ENCODE measurements at places on chromosomes 4 and X.

DNA sequence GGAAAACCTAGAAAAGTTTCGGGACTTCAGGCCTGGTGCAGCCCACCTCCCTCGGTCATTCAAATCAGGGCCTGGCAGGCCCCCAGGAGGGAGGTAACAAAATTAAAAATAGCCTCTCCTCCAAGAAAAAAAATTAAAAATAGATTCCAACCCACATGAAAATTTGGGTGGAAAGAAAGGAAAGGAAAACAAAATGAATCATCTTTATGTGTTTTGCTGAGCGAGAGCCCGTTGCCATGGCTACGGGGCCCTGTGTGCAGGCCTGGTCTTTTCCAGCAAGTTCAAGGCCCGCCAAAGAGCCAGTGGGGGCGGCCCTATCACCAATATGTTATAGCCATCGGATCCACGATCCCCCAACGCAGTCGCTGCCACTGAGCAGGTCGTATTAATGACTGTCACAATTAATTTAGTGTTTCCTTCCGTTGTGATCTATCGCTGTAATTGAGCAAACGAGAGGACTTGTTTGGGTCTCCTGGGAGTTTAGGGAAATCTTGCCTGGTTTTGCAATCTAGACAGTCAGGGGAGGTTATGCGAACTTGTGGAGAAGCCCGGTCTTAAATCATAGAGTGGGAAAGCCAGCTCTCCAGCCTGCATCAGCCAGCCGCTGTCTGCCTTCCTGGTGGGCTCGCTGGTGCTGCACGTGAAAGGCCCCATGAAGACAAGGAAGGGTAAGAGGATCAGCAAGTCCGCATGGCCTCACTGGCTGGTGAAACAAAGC is 452.4 kb downstream of the BCOR start:
- H3K4me3 ChIP-seq, result no peak overlapping the region
- peak; percentile 84 for DNase-seq
- no peak overlapping the region for H3K27ac ChIP-seq
- H3K27me3 ChIP-seq, result no peaks in the 10 kb centered on the region

DNA sequence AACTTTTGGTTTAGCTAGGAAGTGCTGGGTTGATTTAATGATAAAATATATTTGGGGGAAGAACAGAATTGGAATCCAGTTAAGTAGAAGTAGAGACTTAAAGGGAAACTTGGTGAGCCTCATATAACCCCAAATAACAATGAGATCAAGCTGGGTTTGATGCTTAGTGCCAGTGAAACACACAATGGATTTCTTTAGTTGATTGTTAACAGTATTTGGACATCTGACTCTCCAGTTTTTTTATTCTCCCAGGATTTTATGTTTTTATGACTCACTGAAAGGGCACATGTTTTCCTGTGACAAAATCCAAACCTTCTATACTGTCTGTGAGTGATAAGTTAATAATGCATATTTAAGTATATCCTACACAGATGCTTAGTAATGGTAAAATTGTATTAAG is 2.7 kb upstream of the NEUROG2 start:
- H3K4me1 ChIP-seq, result peaks cover 35% of the 10 kb centered on the region
- H3K27ac ChIP-seq, result no peak overlapping the region

DNA sequence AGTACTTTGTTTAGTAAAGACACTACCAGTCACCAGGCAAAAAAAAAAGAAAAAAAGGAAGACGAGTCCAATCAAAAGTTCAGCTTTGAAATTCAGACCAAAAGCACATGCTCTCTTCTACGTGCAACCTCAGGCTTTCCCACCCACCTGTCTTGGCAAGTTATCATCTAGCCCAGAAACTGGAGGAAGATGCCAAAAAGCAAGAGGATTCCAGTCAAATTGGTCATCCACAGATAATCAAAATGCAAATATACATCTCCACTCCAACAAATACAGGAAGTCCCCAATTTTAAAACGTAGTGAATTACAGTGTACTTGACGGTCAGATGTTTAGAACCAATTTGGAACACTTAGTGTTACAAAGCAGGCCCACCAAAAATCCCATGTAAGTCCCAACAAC is 96.5 kb downstream of the PALLD start:
- H3K36me3 ChIP-seq, result no peaks in the 10 kb centered on the region
- peaks cover 3% of the 10 kb centered on the region for H3K4me1 ChIP-seq
- no peak overlapping the region for H3K4me3 ChIP-seq
- no peak for DNase-seq
- H3K27me3 ChIP-seq, result no peaks in the 10 kb centered on the region

- H3K27me3 ChIP-seq, result no peaks in the 10 kb centered on the region
- no peaks in the 10 kb centered on the region for H3K36me3 ChIP-seq
- H3K27ac ChIP-seq, result no peak overlapping the region
- no peaks in the 10 kb centered on the region for H3K4me1 ChIP-seq
- DNase-seq, result peak; percentile 37
Measured at GRCh38 chrX:10722851-10723250, 102.5 kb upstream of the MID1 start.

GRCh38 chr4:86934771-86935565 is at the start of gene AFF1:
Gene AFF1, plus strand, starts transcription at chr4:86935011. Its CDS starts 13,523 bp downstream, at chr4:86948534.
- H3K4me1 ChIP-seq, result peaks cover 1% of the 10 kb centered on the region
- peak within 1 kb of the TSS; percentile 98 for H3K4me3 ChIP-seq
- peak within 1 kb of the TSS; percentile 86 for H3K27ac ChIP-seq
- no peaks in the 10 kb centered on the region for H3K27me3 ChIP-seq
- peaks cover 15% of the 10 kb centered on the region for H3K36me3 ChIP-seq

- H3K27ac ChIP-seq, result no peak overlapping the region
- H3K4me3 ChIP-seq, result no peak overlapping the region
- no peaks in the 10 kb centered on the region for H3K27me3 ChIP-seq
Measured at GRCh38 chr4:18007625-18008024, 13.9 kb downstream of the LCORL start.

DNA sequence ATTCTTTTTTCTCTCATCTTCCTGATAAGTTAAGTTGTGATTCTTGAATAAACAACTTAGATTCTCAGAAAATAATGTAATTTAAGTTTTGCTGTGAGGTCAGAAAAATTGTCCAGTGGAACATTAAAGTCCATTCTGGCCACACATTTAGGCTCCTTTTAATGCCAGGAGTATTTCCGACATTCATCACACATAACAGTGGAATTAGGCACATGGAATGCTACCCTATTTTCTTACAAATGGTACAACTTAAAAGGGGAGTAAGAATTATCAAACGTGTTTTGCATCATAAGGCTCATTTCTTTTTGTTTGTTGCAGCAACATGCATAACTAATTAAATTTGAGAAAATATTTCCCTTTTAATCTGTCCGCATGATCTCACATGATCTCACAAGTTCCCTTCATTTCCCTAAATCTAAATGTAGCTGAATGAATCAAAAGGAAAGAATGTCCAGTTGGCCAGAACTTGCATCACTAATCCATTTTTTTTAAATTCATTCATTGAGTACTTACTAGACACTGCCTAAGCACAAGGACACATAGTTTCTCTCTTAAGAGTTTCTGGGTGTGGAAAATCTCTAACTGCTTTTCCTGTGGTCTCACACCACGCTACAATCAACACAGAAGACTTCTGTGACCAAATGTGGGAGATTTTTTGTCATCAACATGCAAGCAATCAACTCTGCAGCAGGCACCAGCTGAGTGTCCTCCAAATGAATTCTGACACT is 22.0 kb downstream of the SPARCL1 start:
- H3K4me3 ChIP-seq, result no peak overlapping the region
- no peaks in the 10 kb centered on the region for H3K27me3 ChIP-seq
- H3K4me1 ChIP-seq, result peaks cover 3% of the 10 kb centered on the region
- H3K27ac ChIP-seq, result no peak overlapping the region
- H3K36me3 ChIP-seq, result no peaks in the 10 kb centered on the region

DNA sequence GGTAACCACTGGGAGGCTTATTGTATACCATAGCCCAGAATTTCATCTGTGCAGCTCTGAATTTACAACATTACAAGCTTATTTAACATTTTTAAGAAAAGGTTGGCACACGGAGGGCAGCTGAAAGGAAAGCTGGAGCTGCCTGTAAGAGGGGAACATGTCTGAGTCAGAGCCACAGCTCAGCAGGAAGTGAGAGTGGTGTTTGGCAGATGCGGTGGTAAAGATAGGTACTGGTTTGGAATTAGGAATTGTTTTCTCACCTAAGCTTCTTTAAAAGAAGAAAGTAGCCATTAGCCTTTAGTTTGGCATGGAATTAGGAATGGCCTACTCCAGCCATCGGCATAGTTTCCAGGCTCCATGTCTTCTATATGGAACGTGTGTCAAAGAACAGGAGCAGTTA is 172.5 kb upstream of the ANXA3 start:
- H3K4me1 ChIP-seq, result peaks cover 3% of the 10 kb centered on the region
- no peaks in the 10 kb centered on the region for H3K27me3 ChIP-seq
- DNase-seq, result no peak
- H3K27ac ChIP-seq, result no peak overlapping the region
- no peaks in the 10 kb centered on the region for H3K36me3 ChIP-seq
- no peak overlapping the region for H3K4me3 ChIP-seq

- H3K4me3 ChIP-seq, result no peak overlapping the region
- H3K27me3 ChIP-seq, result no peaks in the 10 kb centered on the region
- no peak for DNase-seq
- H3K4me1 ChIP-seq, result no peaks in the 10 kb centered on the region
- no peak overlapping the region for H3K27ac ChIP-seq
Measured at GRCh38 chr4:36269101-36269500, 12.3 kb upstream of the DTHD1 start.

GRCh38 chrX:153216926-153217325 is 37.8 kb downstream of the MAGEA1 start:
- H3K27ac ChIP-seq, result no peak overlapping the region
- DNase-seq, result no peak
- no peaks in the 10 kb centered on the region for H3K27me3 ChIP-seq
- no peaks in the 10 kb centered on the region for H3K4me1 ChIP-seq
- H3K4me3 ChIP-seq, result no peak overlapping the region
- H3K36me3 ChIP-seq, result no peaks in the 10 kb centered on the region

GRCh38 chr4:138290805-138291204 is 48.7 kb upstream of the SLC7A11 start:
- H3K36me3 ChIP-seq, result no peaks in the 10 kb centered on the region
- no peaks in the 10 kb centered on the region for H3K27me3 ChIP-seq
- no peak overlapping the region for H3K27ac ChIP-seq
- H3K4me1 ChIP-seq, result no peaks in the 10 kb centered on the region
- peak; percentile 18 for DNase-seq

GRCh38 chrX:6024204-6024603 is 204.5 kb downstream of the NLGN4X start:
- no peak overlapping the region for H3K27ac ChIP-seq
- H3K27me3 ChIP-seq, result no peaks in the 10 kb centered on the region
- H3K36me3 ChIP-seq, result no peaks in the 10 kb centered on the region
- DNase-seq, result peak; percentile 1
- H3K4me3 ChIP-seq, result no peak overlapping the region
- H3K4me1 ChIP-seq, result no peaks in the 10 kb centered on the region

DNA sequence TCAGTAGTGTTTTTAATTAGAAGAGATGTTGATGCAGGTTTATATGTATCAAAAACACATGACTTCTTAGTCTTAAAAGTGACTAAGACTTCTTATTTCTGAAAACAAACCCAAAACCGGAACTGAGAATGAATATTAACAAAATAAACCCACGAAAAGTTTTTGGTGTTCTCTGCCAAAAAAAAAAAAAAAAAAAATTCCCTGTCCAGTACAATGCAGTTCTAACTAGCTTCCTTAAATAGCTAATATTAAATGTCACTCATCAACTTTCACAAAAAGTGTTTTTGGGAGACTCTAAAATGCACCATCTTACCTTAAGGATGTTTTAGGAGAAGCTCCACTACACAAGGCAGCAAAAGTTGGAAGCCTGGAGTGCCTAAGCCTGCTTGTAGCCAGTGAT is 2.0 kb downstream of the ANKRD37 start:
- H3K4me3 ChIP-seq, result no peak overlapping the region
- no peaks in the 10 kb centered on the region for H3K27me3 ChIP-seq
- no peak overlapping the region for H3K27ac ChIP-seq
- no peak for DNase-seq
- H3K36me3 ChIP-seq, result peaks cover 49% of the 10 kb centered on the region
- peaks cover 4% of the 10 kb centered on the region for H3K4me1 ChIP-seq

GRCh38 chr4:185346975-185347601 is 48.6 kb downstream of the LRP2BP start:
- H3K4me1 ChIP-seq, result peaks cover 5% of the 10 kb centered on the region
- peaks cover 44% of the 10 kb centered on the region for H3K36me3 ChIP-seq
- peak; percentile 66 for DNase-seq
- H3K4me3 ChIP-seq, result no peak overlapping the region
- no peaks in the 10 kb centered on the region for H3K27me3 ChIP-seq

GRCh38 chr4:86398187-86398586 is 38.3 kb upstream of the MAPK10 start:
- H3K27me3 ChIP-seq, result no peaks in the 10 kb centered on the region
- no peak overlapping the region for H3K4me3 ChIP-seq
- H3K4me1 ChIP-seq, result no peaks in the 10 kb centered on the region
- no peaks in the 10 kb centered on the region for H3K36me3 ChIP-seq

DNA sequence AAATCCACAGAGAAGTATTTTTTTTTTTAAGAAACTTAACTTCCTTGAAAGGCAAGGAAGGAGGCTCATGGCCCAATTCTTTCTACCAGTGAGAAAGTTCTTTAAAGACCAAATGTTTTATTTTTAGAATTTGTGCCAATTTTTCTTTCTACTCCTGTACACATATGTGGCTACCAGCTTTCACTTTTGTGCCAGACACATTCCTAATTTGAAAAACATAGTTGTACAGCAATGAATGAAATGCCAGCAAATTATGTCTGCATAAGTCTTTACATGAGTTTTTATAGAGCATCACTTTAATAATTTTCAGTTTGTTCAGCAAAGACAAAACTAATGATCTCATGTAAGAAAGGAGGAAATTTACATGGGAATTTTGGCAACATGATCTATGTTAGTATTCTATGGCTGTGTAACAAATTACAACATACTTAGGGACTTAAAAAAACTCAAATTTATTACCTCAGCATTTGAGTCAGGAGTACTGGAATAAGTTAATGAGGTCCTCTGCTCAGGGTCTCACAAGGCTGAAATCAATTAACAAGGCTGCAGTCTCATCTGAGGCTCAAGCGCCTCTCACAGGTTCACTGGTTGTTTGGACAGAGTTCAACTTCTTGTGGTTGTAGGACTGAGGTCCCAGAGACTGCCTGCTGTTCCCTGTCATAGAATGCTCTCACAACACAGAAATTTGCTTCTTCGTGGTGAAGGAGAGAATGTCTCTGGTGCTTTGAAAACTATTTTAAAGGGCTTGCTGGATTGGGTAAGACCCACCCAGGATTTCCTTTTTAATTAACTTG is 678.2 kb upstream of the FAM241A start:
- no peak overlapping the region for H3K4me3 ChIP-seq
- no peaks in the 10 kb centered on the region for H3K4me1 ChIP-seq

- H3K4me3 ChIP-seq, result no peak overlapping the region
- H3K4me1 ChIP-seq, result no peaks in the 10 kb centered on the region
- no peaks in the 10 kb centered on the region for H3K36me3 ChIP-seq
- H3K27ac ChIP-seq, result no peak overlapping the region
- DNase-seq, result peak; percentile 18
- H3K27me3 ChIP-seq, result no peaks in the 10 kb centered on the region
Measured at GRCh38 chr4:21901831-21902230, 46.7 kb downstream of the KCNIP4 start.

GRCh38 chrX:112081781-112082652 is 559 bp downstream of the TRPC5 start:
- H3K27ac ChIP-seq, result no peak overlapping the region
- H3K4me1 ChIP-seq, result no peaks in the 10 kb centered on the region
- peaks cover 30% of the 10 kb centered on the region for H3K27me3 ChIP-seq
- DNase-seq, result no peak
- no peaks in the 10 kb centered on the region for H3K36me3 ChIP-seq
- no peak overlapping the region for H3K4me3 ChIP-seq

GRCh38 chr4:85243857-85244256 is 231.1 kb upstream of the ARHGAP24 start:
- H3K27ac ChIP-seq, result no peak overlapping the region
- no peaks in the 10 kb centered on the region for H3K4me1 ChIP-seq
- H3K36me3 ChIP-seq, result no peaks in the 10 kb centered on the region

GRCh38 chr4:5751666-5752375 is 40.8 kb downstream of the EVC start:
- no peak for DNase-seq
- H3K4me3 ChIP-seq, result no peak overlapping the region
- peak overlapping the region; percentile 73 for H3K27ac ChIP-seq
- peaks cover 68% of the 10 kb centered on the region for H3K36me3 ChIP-seq
- H3K4me1 ChIP-seq, result peaks cover 56% of the 10 kb centered on the region
- H3K27me3 ChIP-seq, result no peaks in the 10 kb centered on the region

Measured in mesenchymal stem cell (in vitro differentiated cells and primary cell).